M059J (cell line): ENCODE measurements at places on chromosomes 1 and 21.

DNA sequence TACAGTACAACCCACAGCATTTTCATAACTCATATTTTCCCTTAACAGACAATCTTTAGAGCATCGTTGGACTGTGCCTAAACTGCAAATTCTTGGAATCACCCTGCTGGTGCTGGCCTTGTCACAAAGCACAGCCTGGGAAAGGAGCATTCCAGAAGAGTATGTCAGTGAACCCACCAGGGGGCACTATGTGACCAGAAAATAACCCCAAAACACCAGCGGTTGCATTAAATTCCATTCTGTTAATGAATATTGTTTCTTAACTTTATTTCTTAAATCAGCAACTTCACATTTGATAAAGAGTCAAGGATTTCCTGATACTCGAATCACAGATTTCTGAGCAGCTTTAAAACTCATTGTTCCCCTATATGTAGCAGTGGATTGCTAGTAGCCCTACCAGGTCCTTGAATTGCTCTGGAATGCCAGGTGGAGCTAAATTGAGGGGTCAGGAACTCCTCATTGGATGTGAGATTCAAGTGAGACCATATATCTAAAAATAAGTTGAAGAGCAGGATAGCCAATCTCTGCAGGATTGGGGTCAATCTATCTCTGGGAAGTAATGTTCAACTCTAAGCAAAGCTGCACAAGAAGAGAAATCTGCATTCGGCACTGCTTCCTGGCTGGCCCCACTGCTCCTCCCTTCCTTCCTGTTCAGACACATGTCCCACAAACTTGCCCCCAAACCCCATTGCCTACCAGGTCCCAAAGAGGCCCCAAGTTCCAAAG, 12.7 kb upstream of the RAB4A start:
- DNase-seq: peak; percentile 65

DNA sequence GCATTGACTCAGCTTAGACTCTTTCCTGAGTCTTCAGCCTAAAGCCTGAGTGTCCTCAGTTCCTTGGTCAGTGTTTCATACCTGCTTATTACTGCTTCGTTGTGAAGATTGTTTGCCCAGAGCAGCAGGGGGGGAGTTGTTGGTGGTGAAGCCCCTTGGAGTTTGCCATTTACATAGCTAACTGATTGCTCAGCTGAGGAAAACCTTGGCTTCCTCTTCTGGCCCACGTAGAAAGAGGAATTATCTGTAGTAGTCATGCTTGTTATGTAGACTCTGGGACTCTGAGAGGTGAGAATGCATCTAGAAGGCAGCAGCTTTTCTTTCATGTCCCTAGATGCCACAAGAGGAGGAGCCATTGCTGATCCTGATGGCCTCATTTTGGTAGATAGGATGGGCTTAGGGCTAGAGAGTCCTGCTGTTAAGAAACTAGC, 125.9 kb downstream of the MAST2 start:
- DNase-seq: peak; percentile 86

DNA sequence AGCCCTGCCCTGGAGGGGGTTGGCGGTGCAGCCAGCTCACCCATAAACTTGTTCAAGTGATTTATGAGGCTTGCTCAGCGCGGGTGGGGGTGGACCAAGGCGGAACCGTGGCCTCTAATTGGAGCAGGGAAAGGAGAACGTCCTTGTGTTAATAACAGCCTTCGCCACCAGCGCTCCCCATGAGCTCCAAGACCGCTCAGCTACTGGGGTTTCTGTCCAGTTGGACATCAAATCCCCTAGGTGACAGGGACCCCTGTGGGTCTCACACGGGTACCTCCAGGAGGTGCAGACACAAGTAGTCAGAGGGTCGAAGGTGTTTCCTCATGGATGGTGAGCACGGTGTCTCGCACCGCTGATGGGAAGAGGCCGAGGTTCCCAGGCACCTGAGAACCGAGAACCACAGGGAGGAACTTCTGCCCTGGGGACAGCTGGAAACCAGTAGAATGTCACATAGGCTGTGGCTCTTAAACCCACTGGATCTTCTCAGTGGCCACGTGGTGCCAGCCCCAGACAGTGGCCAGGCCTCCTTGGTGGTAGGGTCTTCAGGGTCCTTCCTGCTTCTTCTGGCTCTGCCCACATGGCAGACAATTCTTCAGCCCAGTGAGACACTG, 3.7 kb upstream of the ACTRT2 start:
- DNase-seq: peak; percentile 8

- DNase-seq: no peak
Observed at GRCh38 chr1:56399795-56400194, 179.6 kb downstream of the PLPP3 start.

- DNase-seq: peak; percentile 82
Observed at GRCh38 chr1:155976062-155976912, 2.1 kb downstream of the ARHGEF2 start.

DNA sequence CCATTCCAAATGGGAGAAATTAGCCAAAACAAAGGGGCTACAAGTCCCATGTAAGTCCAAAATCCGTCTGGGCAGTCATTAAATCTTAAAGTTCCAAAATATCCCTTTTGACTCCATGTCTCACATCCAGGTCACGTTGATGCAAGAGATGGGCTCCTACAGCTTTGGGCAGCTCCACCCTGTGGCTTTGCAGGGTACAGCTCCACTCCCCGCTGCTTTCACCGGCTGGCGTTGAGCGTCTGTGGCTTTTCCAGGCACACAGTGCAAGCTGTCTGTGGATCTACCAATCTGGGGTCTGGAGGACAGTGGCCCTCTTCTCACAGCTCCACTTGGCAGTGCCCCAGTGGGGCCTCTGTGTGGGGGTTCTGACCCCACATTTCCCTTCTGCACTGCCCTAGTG, 130.2 kb downstream of the TPR start:
- peak; percentile 32 for DNase-seq

GRCh38 chr1:101344745-101345144, 107.9 kb downstream of the S1PR1 start:
- DNase-seq: no peak

DNA sequence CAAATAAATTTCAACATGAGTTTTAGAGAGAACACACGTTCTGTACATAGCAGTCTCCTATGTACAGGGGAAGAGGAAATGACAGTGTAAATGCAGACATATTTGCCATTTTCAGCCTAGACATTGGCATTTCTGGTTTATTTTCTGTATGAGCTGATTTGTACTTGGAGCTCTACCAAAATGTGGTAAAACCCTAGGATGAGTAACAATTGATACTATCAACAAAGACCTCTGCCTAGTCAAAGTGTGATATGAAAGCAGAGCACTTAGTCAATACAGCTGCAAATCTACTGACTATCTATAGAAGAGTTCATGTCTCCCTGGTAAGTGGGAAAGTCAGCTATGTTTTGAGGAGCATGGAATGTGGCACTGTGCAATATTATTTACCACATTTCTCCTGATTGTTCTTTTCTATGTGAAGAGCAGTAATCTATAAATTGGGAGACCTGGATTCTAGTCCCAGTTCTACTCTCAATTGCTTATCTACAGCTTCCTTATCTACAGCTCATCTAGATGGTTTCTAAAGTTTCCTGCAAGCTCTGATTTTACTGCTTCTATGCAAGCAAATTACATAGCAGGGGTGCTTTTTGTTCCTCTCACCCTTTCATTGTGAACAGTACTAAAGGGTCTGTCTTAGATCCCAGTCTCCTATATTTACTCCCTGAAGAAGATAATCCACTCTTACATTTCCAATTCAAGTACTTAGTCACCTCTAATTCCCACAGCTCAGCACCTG, 334.2 kb downstream of the NTNG1 start:
- DNase-seq: peak; percentile 37

- no peak for DNase-seq
Observed at GRCh38 chr1:219945795-219946194, 17.4 kb upstream of the SLC30A10 start.

DNA sequence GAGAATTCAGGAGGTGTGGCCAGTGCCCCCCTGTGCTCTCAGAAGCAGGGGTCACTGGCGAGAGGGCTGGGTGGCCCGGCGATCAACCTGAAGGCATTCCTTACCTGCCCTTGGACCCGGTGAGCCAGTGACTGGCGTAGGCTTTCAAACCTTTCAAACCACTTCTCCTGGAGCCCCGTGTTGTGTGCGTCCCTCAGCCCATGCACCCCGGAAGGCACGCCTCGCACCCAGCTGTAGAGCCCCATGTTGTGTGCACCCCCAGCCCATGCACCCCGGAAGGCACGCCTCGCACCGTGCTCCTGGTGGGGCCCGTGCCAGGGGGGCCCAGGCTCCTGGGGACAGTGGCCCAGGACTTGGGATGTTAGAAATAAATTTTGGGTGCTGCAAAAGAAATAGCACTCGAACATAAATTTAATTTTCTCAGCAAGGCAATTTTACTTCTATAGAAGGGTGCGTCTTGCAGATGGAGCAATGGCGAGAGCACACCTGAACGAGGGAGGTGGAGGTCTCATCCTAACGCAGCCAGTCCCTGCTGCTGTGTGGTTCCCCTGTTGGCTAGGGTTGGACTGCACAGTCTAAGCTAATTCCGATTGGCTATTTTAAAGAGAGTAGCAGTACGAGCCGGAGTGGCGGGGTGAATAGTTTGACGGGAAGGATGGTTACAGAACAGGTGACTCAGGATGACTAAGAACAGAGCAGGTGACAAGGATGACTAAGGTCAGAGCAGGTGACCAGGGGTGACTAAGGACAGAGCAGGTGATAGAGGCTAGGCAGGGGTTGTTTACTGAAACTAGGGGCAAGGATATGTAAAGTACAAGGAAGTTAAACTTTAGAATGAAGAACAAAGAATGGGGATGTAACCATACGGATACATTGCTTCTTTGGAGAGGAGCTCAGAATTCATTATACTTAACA, 47.4 kb downstream of the PRKCZ start:
- no peak for DNase-seq

DNA sequence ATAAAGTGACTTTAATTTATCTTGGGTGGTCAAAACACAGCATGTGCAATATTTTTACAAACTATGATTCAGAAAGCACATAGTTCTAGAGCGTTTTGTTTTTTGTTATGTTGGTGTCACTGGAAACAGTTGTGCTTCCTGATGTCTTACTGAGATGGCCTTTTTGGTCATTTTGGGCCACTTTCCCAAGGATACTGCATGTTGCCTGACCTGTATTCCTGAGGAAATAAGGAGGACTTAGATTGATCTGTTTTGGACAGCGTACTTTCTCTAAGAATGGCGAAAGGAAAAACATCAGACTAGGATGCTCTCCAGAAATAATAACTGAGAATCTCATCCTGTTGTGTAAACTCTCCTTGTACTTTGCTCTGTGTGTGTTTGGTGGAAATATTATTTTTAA, 451.2 kb downstream of the USP25 start:
- no peak for DNase-seq

GRCh38 chr1:6984536-6984935, 199.3 kb downstream of the CAMTA1 start:
- DNase-seq: no peak

DNA sequence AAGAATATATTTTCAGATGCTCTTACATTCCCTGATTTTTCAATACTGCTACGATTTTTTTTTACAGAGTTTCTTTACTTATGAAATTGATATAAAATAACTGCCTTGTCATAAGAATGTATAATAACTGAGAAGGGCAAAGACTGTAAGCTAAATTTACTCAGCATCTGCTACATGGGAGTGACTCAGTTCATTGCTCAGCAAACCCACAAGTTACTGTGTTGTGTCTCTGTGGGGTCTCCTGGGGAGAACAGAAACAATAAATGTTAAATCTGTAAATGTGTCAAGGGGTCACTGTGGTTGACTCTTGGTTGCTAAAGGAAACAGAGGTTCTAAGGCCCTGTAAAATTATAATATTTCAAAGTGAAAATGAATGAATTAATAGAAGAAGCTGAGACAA, 210.3 kb upstream of the CACYBP start:
- DNase-seq: peak; percentile 85

DNA sequence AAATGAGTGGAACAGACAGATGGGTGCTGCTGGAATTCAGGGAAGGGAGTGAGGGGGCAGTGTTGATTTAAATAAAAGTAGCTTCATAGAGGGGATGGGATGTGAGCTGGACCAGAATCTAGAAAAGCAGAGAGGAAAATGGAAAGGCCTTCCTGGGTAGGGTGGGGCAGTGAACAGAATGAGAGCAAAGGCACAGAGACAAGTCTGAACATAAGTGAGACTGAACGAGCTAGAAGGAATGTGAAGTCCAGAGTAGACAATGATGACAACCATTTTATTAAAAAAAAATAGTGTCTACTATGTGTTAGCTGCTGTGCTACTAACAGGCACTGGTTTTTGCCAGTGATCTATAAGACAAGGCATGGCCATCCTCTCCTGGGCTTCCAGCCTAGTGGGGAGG, 36.0 kb downstream of the ELK4 start:
- no peak for DNase-seq

GRCh38 chr1:59150577-59151386, 146.1 kb upstream of the FGGY start:
- peak; percentile 100 for DNase-seq

DNA sequence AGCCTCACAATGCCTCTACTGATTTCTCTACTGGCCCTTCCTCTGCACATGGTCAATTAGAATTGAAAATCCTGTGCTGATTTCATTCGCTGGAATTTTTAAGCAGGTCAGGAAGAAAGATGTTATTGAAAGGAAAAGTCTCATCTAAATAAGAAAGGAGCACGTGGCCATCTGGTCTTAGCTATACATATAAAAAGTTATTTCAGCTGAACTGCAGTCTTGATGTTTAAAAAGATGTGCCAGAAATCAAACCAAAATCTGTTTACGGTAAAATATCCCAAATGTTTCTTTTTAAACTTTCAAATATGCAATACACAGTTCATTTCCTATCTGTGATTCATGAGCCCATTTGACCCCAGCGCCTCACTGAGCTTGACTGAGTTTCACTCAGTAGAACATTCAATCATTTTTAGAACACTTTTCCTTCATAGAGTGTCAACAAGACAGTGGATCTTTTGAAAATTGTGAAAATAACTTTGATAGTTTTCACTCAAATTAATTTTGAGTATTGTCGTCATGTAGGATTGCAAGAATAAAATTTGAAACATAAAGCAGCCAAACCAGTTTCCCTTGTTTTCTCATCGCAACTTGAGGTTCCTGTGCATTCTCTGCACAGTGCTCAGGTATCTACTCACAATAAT, 293.6 kb downstream of the PTPRC start:
- peak; percentile 58 for DNase-seq

DNA sequence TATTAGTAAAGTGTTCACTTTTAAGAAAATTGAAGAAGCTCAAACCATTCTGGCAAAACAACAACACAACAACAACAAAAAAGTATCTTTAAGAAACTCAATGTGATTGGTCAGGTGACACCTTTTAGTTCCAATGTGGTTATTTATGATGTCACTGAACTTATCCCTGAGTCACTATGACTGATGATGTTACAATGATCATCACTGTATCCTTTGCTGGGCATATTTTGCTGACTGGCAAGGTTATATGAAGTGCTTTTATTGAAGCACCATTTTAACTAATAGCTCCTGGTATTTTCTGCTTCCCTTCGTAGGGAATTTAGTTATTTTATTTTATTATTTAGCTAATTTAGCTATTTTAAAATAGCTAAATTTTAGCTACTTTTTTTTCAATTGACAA, at the start of gene TEX50:
Gene TEX50, plus strand, starts transcription at position 223 of the 400 bp plus-strand sequence. CDS start 184 bp downstream, outside the sequence.
- DNase-seq: no peak

GRCh38 chr21:38351176-38351959, 94.6 kb downstream of the KCNJ15 start:
- no peak for DNase-seq

GRCh38 chr21:16037421-16037955, 307.7 kb downstream of the USP25 start:
- peak; percentile 48 for DNase-seq
